ENCODE measurements at places on chromosomes 6 and 20. TPM values are rescaled to one million over a fixed set of nuclear protein-coding genes. Genes with fewer than 3 reads are reported as not detected.
A peak's percentile ranks its signal among the peaks of the same experiment; 100 is the strongest.

DNA sequence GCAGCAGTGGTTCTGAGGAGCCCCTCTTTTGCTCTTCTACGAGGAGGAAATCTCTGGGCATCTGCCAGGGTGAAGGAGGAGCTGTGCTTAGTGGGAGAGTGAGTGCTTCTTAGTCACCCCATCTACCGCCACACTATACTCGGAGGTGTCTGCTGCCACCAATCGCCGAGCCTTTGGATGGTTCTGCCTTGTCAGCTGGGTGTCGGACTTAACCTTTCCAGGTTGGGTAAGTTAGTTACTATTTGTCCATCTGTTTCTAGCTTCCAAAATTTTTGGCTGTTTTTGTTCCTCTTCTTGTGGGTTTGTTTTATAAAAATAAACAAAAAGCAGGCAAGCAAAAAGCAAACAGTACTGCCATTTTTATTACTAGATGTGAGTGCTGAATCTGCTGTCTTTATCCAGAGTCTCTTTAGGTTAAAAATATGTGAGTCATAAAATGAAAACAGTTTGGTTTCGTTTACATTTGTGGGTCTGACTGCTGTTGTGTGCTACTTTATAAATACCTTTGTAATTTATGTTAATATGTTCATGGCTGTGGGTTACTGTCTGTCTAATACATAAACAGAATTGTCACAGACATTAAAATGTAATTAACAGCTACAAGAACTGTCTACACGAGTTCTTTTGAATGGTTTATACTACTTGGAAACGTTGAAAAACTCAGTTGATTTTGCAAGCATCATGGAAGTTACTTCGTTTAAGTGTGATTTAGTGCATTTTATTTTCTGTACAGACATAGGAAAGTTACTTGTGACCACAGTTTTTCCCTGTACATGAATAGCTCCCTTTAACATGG, 89.2 kb downstream of the ARID1B start:
- peak overlapping the region; percentile 81 for H3K27ac ChIP-seq
- peaks cover 88% of the 10 kb centered on the region for H3K4me1 ChIP-seq
- H3K4me3 ChIP-seq = no peak overlapping the region
- H3K36me3 ChIP-seq = no peaks in the 10 kb centered on the region
- DNase-seq = no peak
- H3K27me3 ChIP-seq = no peaks in the 10 kb centered on the region

GRCh38 chr6:145312481-145312880, 422.8 kb downstream of the EPM2A start:
- no peaks in the 10 kb centered on the region for H3K27me3 ChIP-seq
- no peak overlapping the region for H3K4me3 ChIP-seq
- no peaks in the 10 kb centered on the region for H3K36me3 ChIP-seq
- no peak overlapping the region for H3K27ac ChIP-seq

GRCh38 chr6:152094992-152095592, 287.6 kb downstream of the ESR1 start:
- no peak overlapping the region for H3K4me3 ChIP-seq
- no peak for DNase-seq
- no peak overlapping the region for H3K27ac ChIP-seq
- no peaks in the 10 kb centered on the region for H3K36me3 ChIP-seq
- no peaks in the 10 kb centered on the region for H3K27me3 ChIP-seq
- peaks cover 20% of the 10 kb centered on the region for H3K4me1 ChIP-seq

DNA sequence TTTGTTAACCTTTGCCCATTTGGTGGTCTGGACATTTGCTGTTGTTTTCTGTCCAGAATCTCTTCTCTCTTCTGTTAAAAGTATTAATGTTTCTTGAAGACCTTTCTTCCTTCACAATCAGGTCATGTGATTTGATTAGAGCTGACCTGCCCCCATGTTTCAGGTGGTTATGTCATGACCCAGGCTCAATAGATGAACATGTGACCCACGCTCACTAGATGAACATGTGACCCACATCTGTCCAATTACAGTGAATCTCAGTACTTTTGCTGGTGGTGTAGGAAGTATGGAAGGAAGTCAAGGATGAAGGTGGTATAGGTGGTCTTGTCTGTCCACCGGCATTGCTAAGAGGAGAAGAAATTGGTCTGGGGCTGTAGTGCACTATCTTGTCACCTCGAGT, 289.1 kb upstream of the JAG1 start:
- no peaks in the 10 kb centered on the region for H3K27me3 ChIP-seq
- no peaks in the 10 kb centered on the region for H3K4me1 ChIP-seq
- H3K36me3 ChIP-seq = no peaks in the 10 kb centered on the region

GRCh38 chr6:99668036-99668705, 61.5 kb downstream of the PRDM13 start:
- DNase-seq = no peak
- no peak overlapping the region for H3K27ac ChIP-seq
- no peaks in the 10 kb centered on the region for H3K36me3 ChIP-seq
- peaks cover 13% of the 10 kb centered on the region for H3K4me1 ChIP-seq
- peaks cover 10% of the 10 kb centered on the region for H3K27me3 ChIP-seq

- no peak for DNase-seq
- peaks cover 48% of the 10 kb centered on the region for H3K4me1 ChIP-seq
- H3K27me3 ChIP-seq = no peaks in the 10 kb centered on the region
- no peak overlapping the region for H3K27ac ChIP-seq
- H3K36me3 ChIP-seq = no peaks in the 10 kb centered on the region
Observed at GRCh38 chr6:1839361-1839760, 229.6 kb downstream of the FOXC1 start.

GRCh38 chr20:13493143-13493542, 145.6 kb downstream of the TASP1 start:
- H3K36me3 ChIP-seq = peaks cover 19% of the 10 kb centered on the region
- H3K4me3 ChIP-seq = no peak overlapping the region
- peaks cover 35% of the 10 kb centered on the region for H3K4me1 ChIP-seq
- H3K27ac ChIP-seq = peak overlapping the region; percentile 68
- no peaks in the 10 kb centered on the region for H3K27me3 ChIP-seq
- no peak for DNase-seq

DNA sequence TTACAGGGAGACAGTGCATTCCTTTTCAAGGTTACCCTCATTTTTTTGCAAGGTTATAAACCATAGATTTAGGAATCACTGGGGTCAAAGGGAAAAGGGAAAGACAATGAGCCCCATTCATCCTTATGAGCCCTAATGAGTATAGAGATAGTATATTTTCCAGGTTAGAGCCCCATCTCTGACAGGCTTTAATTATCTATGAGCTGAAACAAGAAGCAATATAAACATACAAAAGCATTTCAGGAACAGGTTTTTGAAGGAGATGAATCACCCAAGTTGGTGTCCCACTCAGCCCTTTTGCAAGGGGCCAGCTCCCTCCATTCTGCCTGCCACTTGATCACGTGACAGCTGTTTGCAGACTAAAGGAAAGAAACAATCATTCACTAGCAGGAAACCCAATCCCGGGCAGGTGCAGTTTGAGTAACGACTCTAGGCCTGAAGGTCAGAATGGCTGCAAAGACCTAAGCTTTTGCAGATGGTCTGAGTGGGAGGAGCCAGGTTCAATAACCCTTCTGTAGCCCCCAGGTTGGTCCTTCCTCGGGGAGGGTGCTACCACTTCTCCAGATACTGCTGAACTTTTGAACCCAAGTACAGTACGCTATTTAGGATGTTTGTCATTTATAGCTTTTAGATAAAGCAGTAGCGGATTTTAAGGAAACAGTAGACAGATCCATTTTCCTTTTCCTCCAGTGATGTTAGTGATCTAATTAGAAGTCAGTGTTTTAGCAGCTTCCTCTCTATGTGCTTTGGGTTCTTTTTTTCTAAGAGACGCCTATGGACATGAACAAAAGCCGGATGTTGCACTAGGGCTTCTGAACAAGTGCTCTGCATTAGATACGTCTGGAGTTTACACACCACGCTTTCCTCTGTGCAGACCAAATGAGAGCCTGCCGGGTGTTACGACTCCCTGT, 253.2 kb downstream of the SOX4 start:
- H3K27me3 ChIP-seq = no peaks in the 10 kb centered on the region
- peaks cover 76% of the 10 kb centered on the region for H3K4me1 ChIP-seq
- peak overlapping the region; percentile 69 for H3K27ac ChIP-seq
- H3K4me3 ChIP-seq = no peak overlapping the region

DNA sequence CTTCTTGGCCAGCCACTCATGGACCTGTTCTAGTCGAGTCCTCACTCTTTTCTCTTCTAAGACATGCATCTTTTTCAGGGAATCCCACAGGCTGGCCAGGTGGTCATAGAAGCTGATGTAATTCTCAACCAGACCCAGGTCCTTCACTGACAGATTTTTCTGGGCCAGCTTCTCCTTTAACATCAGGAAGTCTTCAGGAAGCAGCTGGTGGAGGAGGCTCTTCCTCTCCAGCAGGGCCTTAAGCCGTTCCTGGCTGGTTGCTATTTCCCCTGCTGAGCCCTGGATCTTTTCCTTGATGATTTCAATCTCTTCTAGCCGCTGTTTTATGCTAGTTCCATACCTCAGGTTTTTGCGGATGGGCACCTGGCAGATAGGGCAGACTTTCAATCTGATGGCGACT, 28.6 kb downstream of the DDX27 start:
- H3K36me3 ChIP-seq = peaks cover 55% of the 10 kb centered on the region
- no peaks in the 10 kb centered on the region for H3K27me3 ChIP-seq
- no peak overlapping the region for H3K4me3 ChIP-seq
- no peak for DNase-seq
- H3K4me1 ChIP-seq = no peaks in the 10 kb centered on the region

- H3K4me1 ChIP-seq = 0 out of 2 replicates have a peak, but pooled peaks cover 3% of the 10 kb centered on the region
- DNase-seq = no peak
- no peaks in the 10 kb centered on the region for H3K36me3 ChIP-seq
- H3K27ac ChIP-seq = no peak overlapping the region
Observed at GRCh38 chr6:8628063-8628462, 192.7 kb upstream of the SLC35B3 start.

SNTA1 gene
- total RNA-seq = 5.3 TPM

SPATA2 gene
- total RNA-seq = 11.3 TPM
